ENCODE measurements at places on chromosomes 7 and 10.
A peak's percentile ranks its signal among the peaks of the same experiment; 100 is the strongest.

GRCh38 chr7:55557666-55558188, 14.6 kb downstream of the VOPP1 start:
- DNase-seq = no peak

DNA sequence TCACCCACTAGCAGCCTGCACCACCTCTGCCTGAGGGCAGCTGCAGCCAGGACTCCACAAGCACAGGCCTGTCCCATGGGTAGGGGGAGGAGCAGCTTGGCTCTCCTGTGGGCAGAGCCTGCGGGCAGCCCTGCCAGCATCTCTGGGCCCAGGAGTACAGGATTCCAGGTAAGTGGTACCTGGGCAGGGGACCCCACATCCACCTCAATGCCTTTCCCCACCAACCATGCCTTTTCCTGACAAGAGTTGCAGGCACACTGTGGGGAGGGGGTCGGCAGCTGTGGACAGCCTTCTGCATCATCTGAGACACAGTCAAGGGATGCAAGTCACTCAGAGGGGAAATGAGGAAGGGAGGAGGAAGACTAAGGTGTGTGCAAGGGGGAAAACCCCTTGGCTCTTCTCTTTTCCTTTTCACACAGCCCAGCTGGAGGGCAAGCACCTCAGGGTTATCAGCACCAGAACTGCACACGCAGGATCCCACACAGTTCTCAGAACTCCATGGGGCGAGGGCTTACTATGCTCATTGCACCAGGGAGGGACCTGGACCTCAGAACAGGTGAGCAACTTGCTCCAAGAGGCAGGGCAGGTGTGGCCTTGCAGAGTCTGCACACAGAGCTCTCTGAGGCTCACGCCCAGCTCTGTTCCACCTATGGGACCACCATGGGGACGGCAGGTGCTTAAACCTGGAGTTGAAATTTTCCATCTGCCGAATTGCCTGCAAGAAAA, 16.5 kb upstream of the ANTXRL start:
- DNase-seq = peak; percentile 15

- DNase-seq = no peak
Measured at GRCh38 chr10:63213489-63213888, 80.4 kb downstream of the NRBF2 start.

DNA sequence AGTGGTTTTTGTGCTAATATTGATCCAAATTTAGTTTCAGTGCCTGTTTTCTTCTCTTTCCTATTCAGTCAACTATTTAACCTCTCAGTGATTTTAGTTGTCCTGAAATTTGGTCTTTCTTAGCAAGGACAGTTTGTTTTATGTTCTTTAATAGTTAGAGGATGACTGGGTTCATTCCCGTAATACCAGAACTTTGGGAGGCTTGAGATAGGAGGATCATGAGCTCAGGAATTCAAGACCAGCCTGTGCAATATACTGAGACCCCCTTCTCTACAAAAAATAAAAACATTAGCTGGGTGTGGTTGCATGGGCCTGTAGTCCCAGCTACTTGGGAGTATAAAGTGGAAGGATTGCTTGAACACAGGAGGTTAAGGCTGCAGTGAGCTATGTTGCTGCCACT, 148.3 kb downstream of the EXOC4 start:
- no peak for DNase-seq

DNA sequence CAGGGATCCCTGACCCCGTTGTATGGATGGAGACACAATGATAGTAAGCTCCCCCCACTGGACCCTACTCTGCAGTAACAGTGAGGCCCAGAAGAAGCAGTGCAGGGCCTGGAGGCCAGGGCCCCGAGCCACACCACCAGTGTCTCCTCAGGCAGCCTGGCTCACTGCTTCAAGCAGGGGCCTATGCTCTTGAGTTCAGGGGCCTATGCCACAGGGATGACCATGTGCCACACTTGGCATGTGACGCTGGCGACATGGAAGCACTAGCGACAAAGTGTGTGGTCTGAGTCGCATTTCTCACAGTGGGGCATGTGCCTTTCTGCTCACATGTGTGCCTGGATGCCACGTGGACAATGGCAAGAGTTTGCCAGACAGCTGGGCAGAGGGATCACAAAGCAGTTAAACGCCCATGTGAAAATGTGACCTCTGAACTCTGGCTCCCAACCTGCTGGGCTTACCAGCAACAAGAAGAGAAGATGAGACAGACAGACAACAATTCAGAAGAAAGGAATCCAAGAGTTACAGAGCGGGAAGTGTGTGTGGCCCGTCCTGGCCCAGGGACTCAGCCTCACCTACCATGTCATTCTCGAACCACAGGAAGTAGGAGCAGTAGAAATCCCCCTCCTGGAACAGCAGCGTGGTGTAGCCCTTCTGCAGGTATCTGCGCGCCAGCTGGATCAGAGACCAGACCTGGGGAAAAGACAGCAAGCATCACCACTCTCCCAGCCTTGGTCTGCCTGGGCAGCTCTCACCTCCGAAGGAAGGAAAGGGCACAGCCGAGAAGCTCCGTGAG, 4.7 kb upstream of the PYROXD2 start:
- no peak for DNase-seq

GRCh38 chr10:104308439-104308903, 29.8 kb downstream of the ITPRIP start:
- DNase-seq = no peak

DNA sequence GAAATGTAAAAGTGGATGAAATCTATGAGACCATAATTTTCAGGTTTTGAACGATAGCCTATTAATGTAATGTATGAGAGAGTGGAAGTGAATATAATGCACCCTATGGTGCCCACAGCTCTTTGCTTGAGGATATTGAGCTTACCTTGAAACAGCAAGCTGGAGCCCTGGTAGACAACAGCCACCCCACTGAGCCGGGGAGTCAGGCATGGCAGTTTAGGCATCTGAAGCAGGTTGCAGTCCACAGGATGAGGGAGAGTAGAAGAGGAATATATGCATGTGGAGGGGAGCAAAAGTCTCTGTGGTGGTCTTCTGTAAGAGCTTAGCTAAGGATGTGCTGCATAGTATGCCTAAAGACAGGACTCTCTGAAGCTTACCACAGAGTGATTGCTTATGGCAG, 817.3 kb downstream of the DNAJB9 start:
- no peak for DNase-seq

DNA sequence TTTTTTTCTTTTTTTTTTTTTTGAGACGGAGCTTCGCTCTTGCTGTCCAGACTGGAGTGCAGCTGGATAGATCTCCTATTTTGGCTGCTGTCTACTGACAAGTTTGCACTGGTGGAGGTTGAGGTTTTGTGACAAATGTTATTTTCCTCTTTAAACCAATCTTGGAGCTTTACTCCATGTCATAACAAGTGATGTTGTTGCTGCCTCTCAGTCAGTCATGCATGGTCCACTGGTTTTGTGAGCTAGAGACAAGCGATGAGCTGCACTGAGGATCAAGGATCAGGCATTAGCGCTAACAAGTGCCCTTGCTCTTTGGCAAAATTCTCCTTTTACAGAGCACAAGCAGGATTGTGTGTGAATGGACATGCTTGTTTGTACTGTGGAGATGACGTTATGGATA, 805 bp upstream of the WDFY4 start:
- no peak for DNase-seq

GRCh38 chr7:44145969-44146911, 5.1 kb upstream of the MYL7 start:
- peak; percentile 69 for DNase-seq

GRCh38 chr10:31123946-31124345, 92.3 kb upstream of the ZNF438 start:
- no peak for DNase-seq

GRCh38 chr7:30522159-30522558, 17.5 kb upstream of the GGCT start:
- DNase-seq = no peak

- DNase-seq = peak; percentile 61
Measured at GRCh38 chr7:7944619-7945282, 23.8 kb upstream of the GLCCI1 start.
